ENCODE measurements at places on chromosomes 1 and 21.

DNA sequence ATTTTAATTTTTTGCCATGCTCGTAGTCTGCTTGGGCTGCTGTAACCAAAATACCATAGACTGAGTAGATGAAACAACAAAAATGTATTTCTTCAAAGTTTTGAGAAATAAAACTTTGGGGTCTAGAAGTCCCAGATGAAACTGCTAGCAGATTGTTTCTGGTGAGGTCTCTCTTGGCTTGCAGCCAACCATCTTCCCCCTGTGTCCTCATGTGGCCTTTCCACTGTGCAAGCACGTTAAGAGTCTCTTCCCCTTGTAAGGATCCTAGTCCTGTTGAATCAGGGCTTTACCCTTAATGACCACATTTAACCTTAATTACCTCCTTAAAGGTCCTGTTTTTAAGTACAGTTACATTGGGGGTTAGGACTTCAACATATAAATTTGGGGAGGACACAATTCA, 86.6 kb downstream of the PTBP2 start:
- DNase-seq: no peak

DNA sequence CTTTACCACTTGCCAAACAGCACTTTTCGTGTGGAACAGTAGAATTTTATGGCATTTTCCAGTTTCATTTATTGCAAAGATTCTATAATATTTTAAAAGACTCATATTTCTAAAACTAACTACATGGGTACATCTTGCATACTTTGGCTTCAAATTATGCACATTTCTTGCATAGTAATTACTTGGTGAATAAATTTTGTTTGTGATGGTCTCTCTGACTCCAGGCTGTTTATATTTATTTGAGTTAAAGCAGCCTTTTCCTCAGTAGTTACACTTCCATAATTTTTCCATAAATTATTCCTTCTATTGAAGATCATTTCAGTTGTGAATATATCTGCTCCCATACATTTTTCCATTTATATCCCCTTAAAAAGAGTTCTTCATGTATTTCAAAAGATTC, 6.9 kb upstream of the NHLH2 start:
- no peak for DNase-seq

GRCh38 chr1:85940656-85941306, 215.8 kb downstream of the COL24A1 start:
- DNase-seq: no peak

DNA sequence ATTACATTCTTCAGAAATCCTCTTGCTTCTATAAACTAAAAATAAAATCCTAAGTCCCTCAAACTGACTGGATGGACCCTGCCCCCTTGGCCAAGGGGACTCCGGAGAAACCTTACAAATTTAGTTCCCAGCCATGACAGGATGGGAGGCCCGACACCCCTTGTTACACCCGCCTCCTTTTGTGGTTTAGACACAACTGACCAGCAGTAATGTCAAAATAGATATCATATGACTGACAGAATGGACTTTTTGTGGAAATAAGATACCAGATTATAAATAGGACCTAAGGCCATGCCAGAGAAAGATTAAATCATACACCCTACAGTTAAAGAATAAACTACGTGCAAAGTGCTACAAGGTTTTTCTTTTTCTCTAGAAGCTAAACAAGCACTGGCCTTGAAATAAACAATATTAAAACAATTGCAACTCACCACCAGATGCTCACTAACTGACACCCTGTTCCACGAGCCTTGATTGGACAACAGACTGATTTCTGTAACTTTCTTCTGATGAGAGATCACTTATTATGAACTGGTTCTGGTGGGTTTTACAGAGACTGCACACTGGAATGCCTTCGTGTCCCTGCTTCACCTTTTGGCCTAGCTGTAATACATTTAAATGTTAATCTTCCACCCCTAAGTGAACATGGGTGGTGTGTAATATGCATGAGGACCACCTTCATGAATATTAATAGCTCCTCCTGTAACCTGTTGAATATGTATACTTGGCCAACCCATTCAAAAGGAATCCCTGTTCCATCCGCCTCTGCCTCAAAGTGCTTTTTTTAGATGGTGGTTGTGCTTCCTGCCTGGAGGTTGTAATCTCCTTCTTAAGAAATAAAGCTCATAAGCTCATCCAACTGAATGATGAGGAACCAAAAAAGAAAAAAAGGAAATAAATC, 99.6 kb downstream of the ODF2L start:
- no peak for DNase-seq

GRCh38 chr1:232226197-232226712, 403.7 kb downstream of the SIPA1L2 start:
- DNase-seq: peak; percentile 5

- DNase-seq: no peak
Observed at GRCh38 chr1:77310924-77311323, 29.1 kb downstream of the AK5 start.

DNA sequence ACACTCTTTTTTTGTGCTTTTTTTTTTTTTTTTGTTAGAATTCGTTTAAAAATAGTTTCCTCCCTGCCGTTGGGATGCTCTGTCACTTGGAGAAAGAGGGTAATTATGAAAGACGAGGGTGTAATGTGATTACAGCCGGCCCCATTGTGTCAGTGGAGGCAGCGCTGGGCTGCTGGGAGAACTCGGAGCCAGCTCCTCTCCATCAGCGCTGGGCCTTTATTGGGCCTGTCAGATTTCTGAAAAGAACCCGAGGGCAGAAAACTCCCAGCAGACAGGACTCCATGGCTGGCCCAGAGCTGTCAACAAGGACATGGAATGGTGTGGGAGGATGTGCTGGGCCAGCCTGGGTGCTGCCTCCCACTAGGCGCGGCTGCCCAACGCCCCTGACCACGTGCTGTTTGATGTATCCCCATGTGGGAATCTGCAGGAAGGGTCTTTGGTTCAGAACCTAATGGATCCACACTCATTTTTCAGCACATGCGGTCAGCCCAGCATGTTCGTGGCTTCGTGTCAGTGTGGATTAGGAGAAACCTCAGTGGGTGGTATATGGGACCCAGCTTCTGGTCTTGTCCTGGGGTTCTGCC, 222.6 kb upstream of the KIAA0040 start:
- no peak for DNase-seq

DNA sequence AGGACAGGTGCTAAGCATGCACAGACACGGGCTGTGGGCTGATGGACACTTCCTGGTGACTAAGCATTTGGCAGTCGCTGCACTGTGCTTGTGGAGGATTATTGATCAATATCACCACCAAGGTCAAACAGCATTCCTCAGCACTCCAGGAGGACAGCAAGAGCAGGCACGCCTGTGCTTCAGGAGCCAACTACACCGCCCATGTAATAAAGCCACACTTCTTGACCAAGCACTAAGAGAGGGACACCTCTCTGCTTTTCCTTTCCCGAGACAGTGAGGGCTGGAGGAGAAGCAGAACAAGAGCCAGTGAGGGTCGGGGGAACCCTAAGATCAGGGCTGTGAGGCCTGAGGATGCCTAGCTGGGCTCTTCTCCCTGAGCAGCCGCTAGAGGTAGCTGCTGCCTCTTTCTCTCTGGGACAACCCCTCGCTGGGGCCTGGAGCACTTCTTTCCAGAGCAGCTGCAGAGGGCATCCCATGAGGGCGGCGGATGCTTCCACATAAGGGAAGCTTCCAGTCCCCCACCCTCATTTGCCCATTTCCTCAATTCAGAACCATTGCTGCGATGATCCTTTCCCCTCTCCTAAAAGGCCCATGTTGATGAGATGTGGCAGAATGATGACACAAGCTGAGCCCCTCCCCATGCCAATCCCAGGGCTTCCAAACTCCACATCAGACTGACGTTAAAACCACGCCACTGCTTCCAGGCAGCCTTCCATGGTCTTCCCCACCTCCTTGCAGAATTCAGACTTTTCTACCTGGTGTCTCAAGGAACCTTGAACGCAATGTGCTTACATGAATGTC, 19.1 kb downstream of the RAB7B start:
- no peak for DNase-seq

- peak; percentile 71 for DNase-seq
Observed at GRCh38 chr1:225962440-225962975, 21.5 kb upstream of the LEFTY2 start.

GRCh38 chr1:68229650-68230483, 2.5 kb downstream of the WLS start:
- no peak for DNase-seq

GRCh38 chr1:18879791-18880309, 20.4 kb upstream of the TAS1R2 start:
- no peak for DNase-seq

- DNase-seq: no peak
Observed at GRCh38 chr1:165300400-165300903, 56.1 kb downstream of the LMX1A start.

DNA sequence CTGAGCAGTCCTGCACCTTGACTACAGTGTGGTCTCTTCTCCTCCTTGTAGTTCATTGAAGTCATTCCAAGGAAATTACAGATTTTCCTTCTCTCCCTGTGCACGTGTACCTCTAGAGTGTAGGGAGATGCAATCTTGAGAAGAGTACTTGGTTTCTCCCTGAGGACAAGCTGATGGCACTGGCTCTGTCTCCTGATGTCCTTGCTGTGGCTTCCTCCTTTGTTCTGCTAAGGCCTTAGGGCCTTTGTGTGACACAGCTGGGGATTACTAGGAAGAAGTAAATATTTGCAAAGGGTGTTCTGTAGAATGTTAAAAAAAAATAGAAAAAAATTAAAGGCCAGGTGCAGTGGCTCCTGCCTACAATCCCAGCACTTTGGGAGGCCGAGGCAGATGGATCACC, 66.2 kb upstream of the APOBEC4 start:
- DNase-seq: no peak

GRCh38 chr1:85330711-85331290, 54.4 kb upstream of the BCL10 start:
- no peak for DNase-seq

DNA sequence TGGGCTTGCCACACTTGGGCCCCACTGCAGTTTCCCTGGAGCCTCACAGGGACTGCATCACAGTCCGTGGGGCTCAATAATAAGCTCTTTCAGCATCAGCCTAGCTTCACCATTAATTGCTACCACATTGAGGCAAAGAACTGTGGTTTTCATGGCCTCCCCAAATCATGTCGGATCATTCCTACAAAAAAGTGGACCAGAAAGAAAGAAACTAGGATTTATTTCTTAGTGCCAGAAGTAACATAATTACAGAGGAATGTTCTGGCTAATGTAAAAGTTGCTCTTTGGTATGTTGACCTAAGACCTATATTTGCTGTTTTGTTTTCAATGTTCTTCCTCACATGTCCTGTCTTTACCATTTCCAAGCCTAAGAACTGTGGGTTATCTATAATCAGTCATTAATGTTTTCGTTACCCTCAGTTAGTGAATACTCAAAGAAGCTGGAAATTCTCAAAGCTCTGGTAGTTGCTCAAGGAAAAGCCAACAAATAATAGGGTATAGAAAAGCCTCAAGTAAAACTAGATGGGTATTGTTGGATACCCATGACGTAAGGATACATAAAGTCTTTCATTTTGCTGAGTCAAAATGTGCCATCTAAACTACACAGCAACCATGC, 173.9 kb downstream of the LTN1 start:
- DNase-seq: no peak

- DNase-seq: no peak
Observed at GRCh38 chr1:37932759-37933158, 14.1 kb downstream of the INPP5B start.

DNA sequence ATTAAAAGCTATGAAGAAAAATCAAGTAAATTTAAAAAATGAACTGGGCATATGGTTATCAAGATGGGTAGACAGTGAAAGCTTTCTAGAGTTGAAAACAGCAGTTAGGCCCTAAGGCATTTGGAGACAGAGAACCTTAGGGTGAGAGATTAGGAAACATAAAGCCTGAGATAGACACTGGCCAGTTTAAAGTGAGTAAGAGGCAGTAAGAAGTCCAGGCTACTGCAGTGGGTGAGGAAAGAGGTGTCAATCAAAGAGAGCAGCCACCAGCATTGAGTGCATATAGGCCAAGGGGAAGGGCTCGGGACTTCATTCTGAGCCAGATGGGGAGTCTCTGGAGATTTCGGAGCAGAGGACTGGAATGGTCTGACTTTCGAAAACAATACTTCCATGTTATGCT, 1360.5 kb upstream of the ADGRL4 start:
- DNase-seq: no peak

- DNase-seq: no peak
Observed at GRCh38 chr1:183150445-183150844, 35.6 kb upstream of the LAMC2 start.

DNA sequence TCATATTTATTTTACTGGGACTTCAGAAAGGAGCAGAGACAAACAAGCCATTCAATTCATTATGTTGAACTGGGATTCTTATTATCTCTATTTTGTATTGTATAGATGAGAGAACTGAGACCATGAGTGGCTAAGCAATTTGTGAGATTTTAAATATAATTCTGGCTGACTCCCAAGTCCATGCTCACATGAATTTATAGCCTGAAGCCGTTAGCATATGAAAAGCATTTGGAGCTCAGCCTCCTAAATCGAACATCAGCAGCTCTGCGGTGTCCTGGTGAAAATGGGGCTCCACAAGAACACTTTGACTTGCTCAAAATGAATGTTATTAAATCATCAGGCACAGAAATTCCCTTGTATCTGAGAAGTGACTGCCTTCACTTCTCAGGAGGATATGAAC, 96.8 kb upstream of the DPT start:
- no peak for DNase-seq

DNA sequence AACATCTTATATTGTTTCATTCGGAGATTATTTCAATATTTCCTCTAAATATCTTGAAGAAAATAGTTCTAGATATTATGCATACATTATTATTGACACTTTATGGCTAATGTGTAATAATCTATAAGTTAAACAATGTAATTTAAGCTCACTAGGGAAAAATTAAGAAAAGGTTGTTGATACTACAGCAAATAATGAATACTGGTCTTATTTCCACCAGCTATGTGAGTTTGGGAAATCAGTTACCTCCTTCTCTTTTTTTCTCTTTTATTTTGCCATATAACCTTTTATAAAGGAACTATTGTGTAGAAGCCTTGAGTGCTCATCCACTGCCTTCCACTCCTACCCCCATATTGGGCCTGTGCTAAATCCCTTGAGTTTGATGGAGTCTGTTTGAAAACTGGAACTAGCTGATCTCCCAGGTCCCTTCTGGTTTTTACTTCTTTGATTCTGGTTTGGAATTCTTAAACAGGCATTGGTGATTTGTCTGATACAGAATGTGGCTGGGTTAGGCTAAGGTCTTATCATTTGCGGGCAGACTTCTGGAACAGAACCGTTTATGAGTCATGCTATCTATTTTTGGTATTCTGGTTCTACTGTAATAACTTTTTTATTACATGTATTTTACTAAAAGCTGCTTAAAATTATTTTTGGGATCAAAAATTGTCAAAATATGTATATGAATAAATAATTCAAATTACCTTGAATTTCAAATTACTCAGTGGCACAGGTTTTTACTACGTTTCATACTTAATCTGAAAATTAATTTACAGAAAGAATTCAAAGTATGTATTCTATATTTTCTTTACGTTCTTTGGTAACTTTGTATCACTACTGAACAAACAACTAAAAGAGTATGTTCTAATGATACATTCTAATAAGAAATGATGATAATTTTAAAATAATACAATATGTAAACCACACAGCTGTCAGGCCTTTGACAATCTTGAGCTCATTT, 5.0 kb upstream of the CDC14A start:
- DNase-seq: no peak

DNA sequence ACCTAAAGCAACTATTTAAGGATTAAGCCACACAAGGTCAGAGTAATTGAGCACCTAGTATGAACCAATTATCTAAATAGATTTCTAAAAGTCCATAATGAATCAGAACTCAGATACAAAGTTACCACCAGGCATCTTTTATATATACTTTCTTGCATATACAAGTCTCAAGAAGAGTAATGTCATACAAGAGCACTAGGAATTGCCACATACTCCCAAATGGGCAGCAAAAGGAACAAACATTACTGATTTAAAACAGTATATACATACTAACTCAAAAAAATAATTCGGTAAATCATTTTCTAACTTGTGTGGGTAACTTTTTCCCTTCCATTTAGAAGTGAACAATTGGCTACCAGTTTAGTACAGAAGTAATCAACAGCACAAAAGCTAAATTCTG, 22.1 kb downstream of the SERBP1 start:
- no peak for DNase-seq

Data from activated T-cell treated with anti-CD3 and anti-CD28 coated beads for 48 hours (primary cell).